ENCODE measurements at places on chromosomes 13 and 19.

GRCh38 chr13:32905063-32905863, 111.0 kb upstream of the KL start:
- no peak for DNase-seq

DNA sequence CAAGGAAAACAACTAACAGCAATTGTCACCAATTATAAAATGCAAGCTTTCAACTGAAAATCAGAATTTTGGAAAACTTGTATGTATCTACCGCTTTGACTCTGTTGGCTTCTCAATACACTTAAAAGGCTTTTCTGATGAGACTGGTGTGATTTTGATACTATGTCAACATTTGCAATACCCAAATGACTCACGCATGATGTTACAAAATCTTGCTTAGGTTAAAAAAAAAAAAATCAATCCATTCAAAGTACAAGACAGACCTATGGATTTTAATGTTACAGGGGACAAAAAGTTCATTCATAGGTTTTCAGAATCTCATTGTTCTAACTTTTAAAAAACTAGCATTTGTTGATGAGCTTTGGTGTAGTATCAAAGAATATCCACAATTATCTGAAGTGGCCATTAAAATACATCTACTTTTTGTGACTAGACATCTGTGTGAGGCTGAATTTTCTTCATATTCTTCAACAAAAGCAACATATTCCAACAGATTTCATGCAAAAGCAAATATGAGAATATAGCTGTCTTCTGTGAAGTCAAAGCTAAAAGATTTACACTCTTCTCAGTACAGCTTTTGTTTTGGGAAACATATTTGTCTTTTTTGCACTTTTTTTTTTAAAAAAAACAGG, 10.7 kb downstream of the ELF1 start:
- DNase-seq, result no peak

DNA sequence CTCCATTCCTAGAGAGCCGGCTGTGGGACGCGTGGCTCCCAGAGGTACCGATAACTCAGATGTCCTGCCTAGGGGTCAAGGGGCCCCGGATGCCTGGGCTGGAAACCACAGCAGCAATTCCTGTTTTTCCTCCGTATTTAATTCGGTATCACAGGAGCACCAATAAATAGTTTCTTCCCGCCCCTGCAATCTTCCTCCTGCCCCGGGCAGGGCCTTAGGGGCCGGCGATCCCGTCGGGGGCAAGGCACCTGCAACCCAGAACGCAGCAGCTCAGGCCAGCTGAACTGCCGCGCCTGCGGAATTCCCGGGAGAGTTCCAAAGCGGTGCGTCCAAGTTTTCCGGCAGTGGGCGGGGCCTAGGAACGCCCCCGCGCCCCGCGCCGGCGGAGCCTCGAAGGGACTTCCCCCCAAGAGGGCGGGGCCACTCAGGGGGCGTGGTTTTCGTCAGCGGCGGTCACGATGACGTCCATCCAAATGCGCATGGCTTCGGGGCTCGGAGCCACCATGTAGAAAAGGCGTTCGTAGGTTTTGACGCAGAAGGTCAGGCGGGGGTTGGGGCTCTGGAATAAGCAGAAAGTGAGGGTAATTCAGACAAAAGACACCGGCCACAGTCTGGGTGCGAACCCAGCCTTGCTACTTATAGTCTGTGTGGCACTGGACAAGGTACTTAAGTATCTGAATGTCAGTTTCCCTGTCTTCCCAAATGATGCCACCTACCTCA, 9.7 kb upstream of the LYPD3 start:
- peak; percentile 95 for DNase-seq

DNA sequence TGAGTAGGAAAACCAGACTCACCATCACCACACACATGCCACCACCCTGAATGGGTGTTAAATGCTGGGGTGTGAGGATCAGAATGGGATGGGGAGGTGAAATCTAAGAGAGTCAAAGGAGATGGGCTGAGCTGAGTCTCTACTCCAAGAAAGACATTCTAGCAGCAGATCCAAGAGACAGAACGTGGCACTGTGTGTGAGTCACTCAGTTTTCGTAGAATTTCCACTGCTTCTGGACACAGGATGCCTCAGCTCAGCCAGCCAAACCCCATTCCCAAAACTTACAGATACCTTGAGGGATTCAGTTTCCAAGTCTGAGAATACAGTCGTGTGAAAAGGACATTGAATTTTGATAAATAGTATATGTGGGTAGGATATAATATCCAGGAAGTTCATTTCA, 7.3 kb upstream of the CYP2A7 start:
- DNase-seq, result no peak

GRCh38 chr13:109628251-109628699, 158.1 kb downstream of the IRS2 start:
- no peak for DNase-seq

- DNase-seq, result no peak
Measured at GRCh38 chr13:23609414-23609760, 39.2 kb downstream of the TNFRSF19 start.

GRCh38 chr19:4123615-4124568, at the start of gene MAP2K2:
Gene MAP2K2 (minus strand): TSS chr19:4124122. CDS start chr19:4123875, 247 bp downstream.
- peak; percentile 90 for DNase-seq

DNA sequence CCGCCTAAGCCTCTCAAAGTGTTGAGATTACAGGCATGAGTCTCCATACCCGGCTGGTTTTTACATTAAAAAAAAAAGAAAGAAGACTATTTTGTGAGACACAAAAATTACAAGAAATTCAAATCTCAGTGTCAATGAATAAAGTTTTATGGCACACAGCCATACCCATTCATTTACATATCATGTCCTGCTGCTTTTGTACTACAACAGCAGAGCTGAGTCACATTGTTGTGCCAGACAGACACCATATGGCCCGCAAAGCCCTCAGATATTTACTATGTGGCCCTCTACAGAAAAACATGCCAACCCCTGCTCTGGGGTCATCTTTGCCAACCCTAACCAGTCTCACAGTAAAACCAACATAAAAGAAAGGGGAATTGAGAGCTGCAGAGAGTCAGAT, 5.3 kb downstream of the SMIM7 start:
- DNase-seq, result no peak

GRCh38 chr13:34847766-34848165, 94.3 kb upstream of the NBEA start:
- DNase-seq, result no peak

- DNase-seq, result no peak
Measured at GRCh38 chr13:79935121-79935520, 405.8 kb downstream of the SPRY2 start.

- DNase-seq, result no peak
Measured at GRCh38 chr13:108477376-108477775, 152.0 kb upstream of the MYO16 start.

DNA sequence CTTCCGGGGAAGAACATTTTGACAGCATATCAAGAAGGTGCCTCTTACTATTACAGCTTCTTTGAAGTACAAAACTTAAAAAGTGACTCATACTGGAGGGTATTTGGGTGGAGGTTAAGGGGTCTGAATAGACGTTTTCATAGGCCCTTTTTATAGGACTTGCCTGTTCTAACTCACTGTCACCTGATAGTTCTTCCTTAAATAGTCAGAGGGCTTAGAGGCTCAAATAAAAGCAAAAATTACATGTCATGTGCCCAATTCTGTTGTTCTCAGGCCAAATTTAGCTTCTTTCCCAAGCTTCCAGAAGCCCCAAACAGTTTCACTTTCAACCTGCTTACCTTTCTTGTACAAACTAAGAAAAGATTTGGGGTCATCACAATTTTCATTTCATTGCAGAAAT, 16.1 kb upstream of the SLC46A3 start:
- no peak for DNase-seq

DNA sequence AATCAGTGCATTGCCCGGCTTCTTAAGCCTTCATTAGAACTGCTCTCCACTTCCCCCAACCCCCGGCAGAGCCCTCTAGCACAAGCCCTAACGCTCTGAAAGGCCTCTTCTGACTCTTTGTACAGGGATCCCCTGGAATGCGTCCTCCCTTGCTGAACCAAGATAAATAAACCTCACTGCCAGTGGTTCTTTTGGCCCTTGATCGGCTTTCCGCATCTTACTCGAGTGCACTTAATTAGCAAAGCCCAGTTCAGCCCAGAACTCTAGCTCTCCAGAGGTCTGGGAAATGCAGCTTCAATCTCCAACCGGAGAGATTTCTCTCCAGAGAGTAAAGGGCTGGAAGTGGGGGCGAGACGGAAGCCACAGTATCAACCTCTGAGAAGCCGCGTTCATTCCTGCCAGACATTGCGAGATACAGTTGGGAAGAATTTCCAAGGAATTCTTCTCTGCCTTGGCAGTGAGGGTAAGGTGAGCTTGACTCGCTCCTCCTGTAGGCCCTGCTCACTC, 8.7 kb upstream of the ZNF444 start:
- no peak for DNase-seq

DNA sequence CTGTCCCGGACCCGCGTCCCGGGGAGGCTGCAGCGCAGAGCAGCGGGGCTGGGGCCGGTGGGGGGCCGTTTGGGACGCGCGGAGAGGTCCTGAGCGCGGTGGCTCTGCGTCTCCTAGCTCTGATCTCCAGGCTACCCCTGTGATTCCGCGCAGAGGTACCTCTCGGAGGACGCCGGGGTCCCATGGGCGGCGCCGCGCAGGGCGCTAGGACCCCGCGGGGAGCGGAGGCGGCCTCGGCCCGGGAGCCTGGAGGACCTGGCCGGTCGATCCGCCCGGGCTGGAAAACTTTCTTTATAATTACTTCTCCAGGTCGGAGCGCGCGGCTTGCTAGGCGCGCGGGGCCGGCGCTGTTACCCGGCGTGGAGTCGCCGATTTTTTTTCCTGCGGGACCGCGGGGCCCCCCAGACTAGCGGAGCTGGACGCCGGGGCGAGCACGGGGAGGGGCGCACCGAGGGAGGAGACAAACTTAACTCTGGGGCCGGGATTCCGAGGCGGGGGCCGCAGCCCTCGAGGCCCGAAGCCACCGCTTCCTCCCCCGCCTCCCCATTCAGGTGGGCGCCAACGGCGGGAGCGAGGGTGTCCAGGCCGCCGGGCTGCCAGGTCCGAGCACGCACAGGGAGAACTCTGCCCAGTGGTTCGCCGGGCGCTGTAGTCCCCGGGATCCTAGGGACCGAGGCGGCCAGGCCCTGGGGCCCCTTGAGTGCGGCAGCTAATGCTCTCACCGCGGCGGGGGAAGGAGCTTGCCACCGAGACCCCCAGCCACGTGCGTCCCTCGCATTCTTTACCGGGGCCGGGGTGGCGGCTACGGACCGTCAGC, 848 bp upstream of the CEBPA start:
- DNase-seq, result no peak

DNA sequence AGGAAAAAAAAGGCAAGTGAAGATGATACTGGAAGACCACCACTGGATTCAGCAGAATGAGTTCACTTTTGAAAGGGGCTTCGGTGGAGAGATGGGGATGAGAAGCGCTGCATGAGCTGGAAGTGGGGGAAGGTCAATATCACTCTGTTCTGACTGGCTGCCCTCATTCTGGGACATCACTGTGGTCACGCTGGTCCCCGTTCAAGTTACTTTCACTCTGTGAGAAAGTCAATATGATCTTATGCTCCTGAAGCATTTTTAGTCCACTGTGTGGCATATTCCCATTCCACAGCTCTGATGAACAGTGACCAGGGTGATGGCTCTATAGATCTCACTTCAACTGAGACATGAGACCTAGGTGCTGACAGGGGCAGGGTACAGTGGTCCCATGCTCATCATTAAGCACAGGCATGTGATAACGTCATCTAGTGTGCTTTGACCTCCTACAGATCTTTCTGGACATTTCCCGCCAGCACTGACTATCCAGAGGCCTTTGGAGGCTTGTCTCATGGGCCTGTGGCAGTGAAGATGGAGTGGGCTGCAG, 40.2 kb upstream of the GPR183 start:
- DNase-seq, result no peak

DNA sequence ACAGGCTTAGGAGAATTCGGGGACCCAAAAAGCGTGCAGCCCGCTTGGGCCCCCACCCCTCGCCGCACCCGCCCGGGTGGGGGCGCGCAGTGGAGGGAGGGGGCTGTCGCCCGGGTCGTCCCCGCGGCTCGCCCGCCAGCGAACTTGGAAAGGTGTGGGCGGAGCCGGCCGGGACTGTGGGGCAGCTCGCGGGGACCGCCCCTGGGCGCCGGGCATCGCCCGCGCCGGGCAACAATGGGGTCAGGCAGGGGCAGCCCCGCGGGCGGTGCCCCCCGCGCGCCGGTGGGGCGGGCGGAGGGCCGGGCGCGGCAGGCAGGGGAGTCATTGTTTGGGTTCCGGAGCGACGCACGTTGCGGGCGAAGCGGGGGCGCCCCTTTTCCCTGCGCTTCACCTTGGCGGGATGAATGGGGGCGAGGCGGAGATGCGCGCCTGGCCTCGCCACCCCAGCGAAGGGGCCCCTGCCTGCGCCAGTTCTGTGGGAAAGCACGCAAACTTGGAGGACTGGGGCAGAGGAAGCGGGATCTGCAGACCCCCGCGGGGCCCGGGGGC, 647 bp upstream of the KLF12 start:
- DNase-seq, result peak; percentile 50

GRCh38 chr13:86403181-86403580, 604.0 kb upstream of the SLITRK6 start:
- DNase-seq, result no peak

- DNase-seq, result no peak
Measured at GRCh38 chr13:39038569-39039030, 344 bp downstream of the NHLRC3 start.

GRCh38 chr13:104657196-104657595, 1591.0 kb upstream of the SLC10A2 start:
- no peak for DNase-seq

- DNase-seq, result peak; percentile 77
Measured at GRCh38 chr19:41144403-41144802, 30.2 kb downstream of the CYP2F1 start.

- peak; percentile 80 for DNase-seq
Measured at GRCh38 chr19:681029-682019, 5.1 kb downstream of the FSTL3 start.

GRCh38 chr19:48573163-48573505, 21.2 kb downstream of the SULT2B1 start:
- DNase-seq, result no peak

- DNase-seq, result no peak
Measured at GRCh38 chr19:11530432-11530831, 1.5 kb upstream of the ECSIT start.

DNA sequence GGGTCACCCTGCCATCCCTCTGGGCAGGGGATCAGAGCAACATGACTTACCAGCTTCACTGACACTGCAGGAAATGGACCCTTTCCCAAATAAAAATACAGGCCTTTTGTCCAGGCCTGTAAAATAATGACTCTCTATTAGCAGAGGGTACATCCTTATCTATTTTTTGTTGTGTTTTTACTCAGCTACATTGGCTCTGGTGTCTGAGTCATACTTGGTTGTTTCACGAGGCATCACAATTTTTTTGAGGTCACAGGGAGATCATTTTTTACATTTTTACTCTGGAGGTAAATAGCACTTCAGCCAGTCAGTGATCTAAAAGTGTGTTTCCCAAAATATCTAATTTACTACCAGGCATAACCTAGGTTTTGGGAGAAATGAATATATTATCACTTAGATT, 6.9 kb upstream of the HTR2A start:
- no peak for DNase-seq

DNA sequence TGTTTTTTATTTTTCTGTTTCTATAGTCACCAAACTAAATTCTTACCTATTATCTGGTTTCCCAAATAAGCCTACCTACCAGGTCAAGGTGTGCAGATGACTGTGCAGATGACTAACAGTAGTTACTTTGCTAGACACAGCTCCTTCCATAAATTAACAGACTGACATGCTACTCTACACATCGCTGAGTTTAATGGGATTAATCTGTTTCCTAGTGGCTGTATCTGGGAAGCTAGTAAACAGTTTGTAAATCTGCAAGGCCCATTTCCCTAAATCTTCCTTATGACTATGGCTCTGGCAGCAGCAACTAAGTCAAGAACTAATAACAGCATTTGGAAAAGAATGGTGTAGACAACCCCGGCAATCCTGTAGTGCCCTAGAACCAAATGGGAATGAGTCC, 27.9 kb downstream of the MIPEP start:
- no peak for DNase-seq

Measured in activated CD8-positive, alpha-beta memory T cell treated with anti-CD3 and anti-CD28 coated beads for 1 hour (primary cell).